Mesenchymal stem cell (in vitro differentiated cells and primary cell): ENCODE measurements at places on chromosomes 11 and 22.

DNA sequence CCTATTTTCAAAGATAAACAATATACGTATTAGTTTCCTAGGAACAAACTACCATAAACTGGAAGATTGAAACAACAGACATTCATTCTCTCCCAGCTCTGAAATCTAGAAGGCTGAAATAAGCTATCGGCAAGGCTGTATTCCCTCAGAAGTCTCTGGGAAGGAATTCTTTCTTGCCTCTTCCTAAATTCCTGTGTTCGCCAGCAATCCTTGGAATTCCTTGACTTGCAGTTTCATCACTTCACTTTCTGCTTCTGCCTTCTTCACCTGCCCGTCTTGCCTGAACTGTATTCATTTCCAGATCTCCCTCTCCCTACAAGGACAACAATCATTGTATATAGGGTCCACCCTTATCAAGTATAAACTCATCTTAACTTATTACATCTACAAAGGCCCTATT, 17.7 kb upstream of the PRDM10 start:
- DNase-seq = no peak

DNA sequence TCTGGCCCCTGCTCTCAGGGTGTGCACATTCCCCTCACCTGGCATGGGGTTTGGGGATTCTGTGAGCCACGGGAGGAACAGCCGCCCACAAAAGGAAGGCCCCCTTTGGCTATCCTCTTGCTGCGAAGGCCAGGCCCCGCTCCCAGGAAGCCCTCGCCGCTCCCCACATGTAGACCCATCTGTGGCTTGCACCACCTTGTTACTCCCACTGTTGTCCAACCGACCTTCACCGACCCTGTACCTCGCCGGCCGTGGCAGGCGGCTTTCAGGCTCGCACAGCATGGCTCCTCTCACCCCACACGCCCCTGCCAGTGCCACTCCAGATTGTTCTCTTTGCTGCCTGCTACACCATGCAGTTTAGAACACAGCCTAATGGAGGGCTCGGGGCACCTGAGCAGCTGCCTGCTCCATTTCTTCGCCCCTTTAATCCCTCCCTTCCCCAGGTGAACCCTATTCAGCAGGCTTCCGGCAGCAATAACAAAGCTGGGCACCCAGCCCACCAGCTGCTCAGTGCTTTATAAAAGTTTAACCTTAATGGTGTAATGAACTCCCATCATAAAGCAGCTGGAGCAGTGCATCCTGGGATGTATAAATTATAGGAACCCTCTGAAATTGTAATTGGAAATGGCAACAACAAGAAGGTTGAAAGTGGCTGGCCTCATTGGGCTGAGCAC, 10.7 kb downstream of the DAGLA start:
- DNase-seq = no peak

GRCh38 chr11:63262547-63262946, 19.1 kb upstream of the SLC22A25 start:
- no peak for DNase-seq

DNA sequence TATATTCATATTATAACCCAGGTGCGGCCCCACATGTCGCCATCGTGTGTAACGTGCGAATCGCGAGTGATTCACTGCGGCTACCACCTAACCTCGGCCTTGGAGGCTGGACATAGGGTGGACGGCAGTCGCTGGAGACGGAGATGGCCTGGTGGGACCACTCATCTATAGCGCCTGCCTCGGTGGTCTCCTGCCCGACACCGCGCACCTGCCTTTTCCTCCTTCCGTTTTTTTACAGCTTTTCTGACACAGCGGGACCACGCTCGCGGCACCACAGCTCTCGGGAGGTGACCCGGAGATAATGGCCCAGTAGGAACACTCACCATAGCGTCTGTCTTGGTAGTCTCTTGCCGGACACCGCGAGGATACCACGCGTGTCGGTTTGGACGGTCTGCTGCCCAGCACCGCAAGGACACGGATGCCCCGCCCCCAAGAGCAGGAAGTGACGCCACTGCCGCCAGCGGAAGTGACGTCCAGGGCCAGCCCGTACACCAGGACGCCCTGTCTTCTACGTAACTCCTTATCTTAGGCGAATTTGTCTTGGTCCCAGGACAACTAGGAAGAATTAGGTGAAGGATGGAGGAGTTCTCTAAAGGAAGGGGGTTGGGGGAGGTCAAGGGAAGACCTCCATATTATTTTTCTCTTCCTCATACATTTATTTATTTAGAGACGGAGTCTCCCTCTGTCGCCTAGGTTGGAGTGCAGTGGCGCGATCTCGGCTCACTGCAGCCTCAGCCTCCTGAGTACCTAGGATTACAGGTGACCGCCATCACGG, 6.4 kb downstream of the SNU13 start:
- peak; percentile 91 for DNase-seq

DNA sequence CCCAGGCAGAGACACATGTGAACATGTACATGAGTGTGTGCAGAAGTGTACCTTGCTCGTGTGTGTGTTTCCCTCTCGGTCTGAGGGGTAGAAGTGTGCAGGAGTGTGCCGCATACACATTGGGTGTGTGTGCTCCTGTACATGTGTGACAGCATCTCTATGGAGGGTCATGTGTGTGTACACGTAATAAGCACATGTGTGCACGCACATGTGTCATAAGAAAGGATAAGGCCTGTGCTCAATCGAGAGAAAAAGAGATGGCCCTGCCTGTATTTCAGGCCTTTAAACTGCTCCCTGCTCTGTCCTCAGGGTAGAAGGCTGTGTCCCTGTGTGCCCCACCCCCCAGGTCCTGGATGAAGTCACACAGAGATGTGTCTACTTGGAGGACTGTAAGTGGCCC, 61.8 kb downstream of the OTOG start:
- DNase-seq = no peak

DNA sequence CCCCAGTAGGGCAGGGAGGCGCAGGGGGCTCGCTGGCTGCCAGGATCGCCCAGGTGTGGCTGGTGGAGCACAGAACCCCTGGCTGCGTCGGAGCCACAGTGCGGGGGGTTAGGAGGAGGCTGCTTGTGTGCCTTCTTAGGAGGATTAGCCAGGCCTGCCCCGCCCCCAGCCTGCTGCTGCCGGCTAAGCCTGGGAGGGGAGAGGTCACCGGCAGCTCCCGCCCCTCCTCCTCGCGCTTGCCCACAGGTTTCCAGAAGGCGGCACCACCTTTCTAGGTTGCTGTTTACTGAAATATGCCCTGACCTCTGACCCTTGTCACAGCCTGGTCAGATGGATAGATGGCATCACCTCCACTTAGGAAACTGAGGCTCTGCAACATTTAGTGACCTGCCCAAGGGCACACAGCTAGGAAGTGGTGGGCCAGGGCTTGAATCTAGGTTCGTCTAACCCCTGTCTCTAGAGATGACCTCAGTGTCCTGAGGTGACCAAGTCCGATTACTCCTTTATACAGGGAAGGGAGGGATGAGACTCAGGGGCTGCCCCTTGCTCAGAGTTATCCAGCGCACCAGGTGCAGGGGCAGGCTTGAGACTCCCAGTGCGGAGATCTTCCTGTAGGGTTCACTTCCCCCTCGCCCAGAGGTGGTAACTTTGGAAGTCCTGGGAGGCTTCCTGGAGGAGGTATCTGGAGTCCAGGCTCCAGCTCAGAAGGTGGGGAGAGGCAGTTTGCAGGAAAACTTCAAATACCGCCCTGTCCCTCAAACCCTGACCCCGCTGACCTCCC, 44.0 kb downstream of the MYO7A start:
- no peak for DNase-seq

GRCh38 chr11:131612533-131612932, 242.1 kb downstream of the NTM start:
- no peak for DNase-seq

- no peak for DNase-seq
Measured at GRCh38 chr11:79070518-79070917, 370.3 kb downstream of the TENM4 start.

GRCh38 chr11:36469063-36469462, 41.0 kb downstream of the TRAF6 start:
- DNase-seq = no peak

GRCh38 chr11:10762913-10763421, 11.9 kb downstream of the CTR9 start:
- no peak for DNase-seq

GRCh38 chr11:80350541-80350940, 909.7 kb upstream of the TENM4 start:
- DNase-seq = no peak

DNA sequence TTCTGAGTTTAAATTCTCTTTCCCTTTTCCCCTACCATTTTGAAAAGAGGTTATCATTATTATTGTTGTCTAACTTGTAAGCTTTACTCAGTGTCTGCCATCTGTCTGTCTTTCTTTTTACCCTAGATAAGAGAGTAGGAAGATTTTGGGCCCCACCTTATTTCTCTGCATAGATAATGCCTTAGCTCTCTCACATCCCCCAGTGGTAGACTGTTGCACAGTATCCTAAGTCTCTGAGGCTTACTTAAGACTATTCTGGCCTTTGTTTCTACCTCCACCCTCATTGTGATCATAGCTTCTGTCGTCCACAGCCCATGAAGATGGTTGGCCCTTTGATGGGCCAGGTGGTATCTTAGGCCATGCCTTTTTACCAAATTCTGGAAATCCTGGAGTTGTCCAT, 3.6 kb upstream of the OR51L1 start:
- no peak for DNase-seq

DNA sequence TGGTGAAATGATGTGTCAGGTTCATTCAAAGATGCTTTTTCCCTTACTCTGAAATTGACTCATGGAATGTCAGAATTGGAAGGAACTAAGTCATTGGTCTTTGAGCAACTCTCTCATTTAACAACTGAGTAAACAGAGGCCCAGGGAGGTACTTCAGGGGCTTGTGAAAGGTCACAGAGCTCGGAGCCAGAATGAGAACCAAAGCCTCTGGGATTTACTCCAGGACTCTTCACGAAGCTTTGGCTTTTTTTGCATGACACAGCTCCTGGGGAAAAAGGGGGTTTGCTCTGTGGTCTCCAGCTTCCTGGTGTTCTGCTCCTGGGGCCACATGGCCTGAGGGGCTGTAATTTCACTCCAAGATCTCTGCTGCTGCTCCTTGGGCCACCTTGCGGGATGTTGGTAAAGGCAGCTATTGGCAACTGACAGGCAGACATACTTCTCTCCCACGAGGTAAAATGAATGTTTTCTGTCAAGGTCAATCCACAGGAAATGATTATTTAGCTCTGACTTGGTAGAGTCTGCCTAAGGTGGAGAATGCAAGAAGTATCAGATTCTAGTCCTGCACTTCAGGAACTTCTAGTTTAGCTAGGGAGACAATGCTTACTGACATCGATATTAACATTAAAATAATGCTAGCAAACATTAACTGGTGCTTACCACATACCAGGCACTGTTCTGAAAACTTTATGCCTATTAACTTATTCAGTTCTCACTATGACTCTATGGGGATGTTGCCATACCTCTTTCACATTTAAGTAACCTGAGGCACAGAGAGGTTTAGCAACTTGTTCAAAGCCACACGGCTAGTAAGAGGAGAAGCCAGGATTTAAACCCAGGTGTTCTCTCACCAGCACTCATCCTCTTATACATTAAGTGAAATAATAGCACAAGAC, 16.1 kb downstream of the PKNOX2 start:
- peak; percentile 65 for DNase-seq

DNA sequence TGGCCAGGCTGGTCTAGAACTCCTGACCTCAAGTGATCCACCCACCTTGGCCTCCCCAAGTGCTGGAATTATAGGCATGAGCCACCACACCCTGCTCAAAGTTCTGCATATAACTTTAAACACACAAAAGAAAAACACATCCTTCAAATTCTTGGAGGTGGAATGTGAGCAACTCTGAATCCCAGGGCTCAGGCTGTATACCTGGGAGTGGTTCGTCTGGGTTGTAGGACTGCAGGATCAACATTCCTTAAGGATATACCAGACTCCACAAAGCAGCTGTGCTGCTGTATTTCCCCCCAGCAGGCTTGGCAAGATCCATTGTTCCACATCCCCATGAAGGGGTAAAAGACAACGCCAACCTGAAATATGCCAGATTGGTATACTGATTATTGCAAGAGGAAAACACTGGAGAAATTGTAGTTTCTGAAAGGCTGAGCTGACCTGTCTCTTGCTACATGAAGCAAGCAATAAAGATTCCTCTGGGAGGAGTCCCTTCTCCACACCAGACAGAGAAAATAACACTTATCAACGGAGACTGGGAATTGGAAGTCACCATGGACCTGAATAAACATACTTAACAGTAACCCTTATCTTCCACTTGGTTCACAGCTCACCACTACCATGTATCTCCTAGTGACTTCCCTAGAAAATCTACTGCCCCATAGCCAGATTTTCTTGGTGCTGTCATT, 12.2 kb upstream of the RPS3 start:
- DNase-seq = peak; percentile 44

DNA sequence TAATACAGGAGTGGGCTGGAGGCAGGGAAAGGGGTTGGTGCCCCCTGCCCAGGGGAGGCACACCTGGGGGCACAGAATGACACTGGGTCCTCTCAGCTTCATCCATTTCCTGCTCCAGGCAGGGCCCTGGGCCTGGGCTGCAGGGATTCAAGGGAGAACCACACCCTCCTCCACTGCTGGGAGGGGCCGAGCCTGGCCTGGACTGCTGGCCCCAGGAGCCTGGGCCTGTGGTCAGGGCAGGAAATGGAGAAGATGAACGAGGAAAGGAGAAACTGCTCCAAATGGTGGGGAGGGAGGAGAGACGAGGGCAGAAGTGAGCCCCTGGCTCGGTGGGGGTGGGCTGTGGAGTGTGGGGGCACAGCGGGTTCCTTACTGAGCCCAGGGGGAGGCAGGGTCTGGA, 38.1 kb upstream of the KCNQ1OT1 start:
- DNase-seq = no peak

- no peak for DNase-seq
Measured at GRCh38 chr11:35953081-35953760, 9.4 kb downstream of the LDLRAD3 start.

GRCh38 chr22:42256220-42256619, 14.2 kb downstream of the TCF20 start:
- no peak for DNase-seq

DNA sequence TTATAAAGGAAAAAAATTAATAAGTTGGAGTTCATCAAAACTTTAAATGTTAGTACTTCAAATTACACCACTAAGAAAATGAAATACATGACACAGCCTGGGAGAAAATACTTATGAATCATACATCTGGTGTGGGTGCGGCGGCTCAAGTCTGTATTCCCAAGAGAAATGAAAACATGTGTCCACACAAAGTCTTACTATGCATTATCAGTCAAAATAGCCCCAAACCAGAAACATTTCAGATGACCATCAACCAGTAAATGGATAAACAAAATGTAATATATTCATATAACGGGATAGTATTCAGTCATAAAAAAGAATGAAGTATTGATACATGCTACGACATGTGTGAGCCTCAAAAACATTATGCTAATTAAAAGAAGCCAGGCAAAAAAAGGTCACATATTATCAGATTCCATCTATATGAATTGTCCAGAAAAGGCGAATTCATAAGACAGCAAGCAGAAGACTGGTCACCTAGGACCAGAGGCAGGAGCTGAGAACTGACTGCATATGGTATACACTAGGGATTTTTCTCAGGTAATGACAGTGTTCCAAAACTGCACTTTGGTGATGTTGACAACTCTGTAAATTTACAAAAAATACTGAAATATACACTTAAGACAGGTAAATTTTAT, 5.3 kb upstream of the AKIP1 start:
- peak; percentile 41 for DNase-seq

- DNase-seq = no peak
Measured at GRCh38 chr11:117662255-117662654, 134.8 kb downstream of the DSCAML1 start.

GRCh38 chr11:15923183-15923582, 433.2 kb downstream of the SOX6 start:
- DNase-seq = peak; percentile 26
